ENCODE measurements at places on chromosomes 11 and 22. TPM values are rescaled to one million over a fixed set of nuclear protein-coding genes. Genes with fewer than 3 reads are reported as not detected.

GRCh38 chr11:35214792-35215193, 75.8 kb downstream of the CD44 start:
- H3K27me3 ChIP-seq = no peaks in the 10 kb centered on the region
- H3K36me3 ChIP-seq = peaks cover 19% of the 10 kb centered on the region
- no peak for DNase-seq
- H3K4me3 ChIP-seq = no peak overlapping the region

DNA sequence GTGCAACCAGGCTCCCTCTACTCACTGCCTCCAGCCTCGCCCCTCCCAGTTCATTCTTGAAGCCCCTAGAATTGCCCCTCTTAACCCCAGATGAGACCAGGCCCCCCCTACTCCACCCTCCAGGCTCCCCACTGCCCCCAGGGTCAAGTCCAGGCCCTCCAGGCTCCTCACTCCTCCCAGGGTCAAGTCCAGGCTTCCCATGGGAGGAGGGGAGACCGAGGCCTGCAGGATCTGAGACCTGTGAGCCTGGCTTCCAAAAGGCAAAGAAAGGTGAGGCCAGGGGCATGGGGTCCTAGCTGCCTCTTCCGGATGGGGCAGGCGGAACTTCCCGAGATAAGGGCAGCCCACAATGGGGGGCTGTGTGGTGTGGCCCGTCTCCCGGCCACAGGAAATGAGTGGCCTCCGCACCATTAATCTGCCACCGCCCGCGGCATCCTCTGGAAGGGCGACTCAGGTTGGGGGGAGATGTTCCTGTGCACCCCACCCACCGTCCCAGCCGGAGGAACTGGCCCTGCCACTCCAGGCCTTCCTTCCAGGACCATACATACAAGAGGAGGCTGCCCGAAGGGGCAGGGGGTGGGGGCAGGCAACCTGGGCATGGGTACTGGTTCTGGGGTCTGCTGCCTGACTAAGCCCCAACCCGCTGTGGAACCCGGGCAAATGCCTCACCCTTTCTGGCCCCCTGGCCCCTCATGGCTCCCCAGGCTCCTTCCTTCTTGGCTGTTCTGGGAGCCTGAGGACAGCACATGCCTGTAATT, 35.1 kb upstream of the WNT11 start:
- no peak overlapping the region for H3K27ac ChIP-seq
- DNase-seq = peak; percentile 21
- H3K4me3 ChIP-seq = no peak overlapping the region
- H3K4me1 ChIP-seq = no peaks in the 10 kb centered on the region
- H3K36me3 ChIP-seq = no peaks in the 10 kb centered on the region

GRCh38 chr11:118282606-118283005, 18.5 kb upstream of the MPZL2 start:
- DNase-seq = no peak
- H3K4me1 ChIP-seq = no peaks in the 10 kb centered on the region
- H3K27me3 ChIP-seq = no peaks in the 10 kb centered on the region
- no peak overlapping the region for H3K27ac ChIP-seq

DNA sequence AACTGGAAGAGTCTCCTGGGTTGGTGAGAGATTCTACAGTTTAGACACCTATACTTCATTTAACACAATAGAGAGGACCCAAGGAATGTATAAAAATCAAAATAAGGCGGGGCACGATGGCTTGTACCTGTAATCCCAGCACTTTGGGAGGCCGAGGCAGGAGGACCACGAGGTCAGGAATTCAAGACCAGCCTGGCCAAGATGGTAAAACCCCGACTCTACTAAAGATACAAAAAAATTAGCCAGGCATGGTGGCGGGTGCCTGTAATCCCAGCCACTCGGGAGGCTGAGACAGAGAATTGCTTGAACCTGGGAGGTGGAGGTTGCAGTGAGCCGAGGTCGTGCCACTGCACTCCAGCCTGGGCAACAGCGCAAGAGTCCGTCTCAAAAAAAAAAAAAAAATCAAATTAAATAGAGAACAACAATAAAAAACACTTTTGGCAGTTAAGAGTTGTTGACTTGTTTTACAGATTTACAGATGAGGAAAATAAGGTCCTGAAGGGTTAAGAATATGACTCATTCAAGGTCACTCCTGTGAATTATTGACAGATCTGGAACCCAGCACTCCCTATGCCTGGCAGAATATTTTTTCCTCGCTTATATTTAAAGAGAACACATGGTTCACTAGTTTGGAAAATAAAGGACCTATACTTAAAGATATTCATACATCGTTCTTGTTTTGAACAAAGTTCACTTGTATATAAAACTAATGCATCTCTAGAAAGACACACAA, 5.2 kb downstream of the LGR4 start:
- H3K4me1 ChIP-seq = peaks cover 7% of the 10 kb centered on the region
- no peaks in the 10 kb centered on the region for H3K27me3 ChIP-seq
- no peak overlapping the region for H3K4me3 ChIP-seq
- no peaks in the 10 kb centered on the region for H3K36me3 ChIP-seq
- DNase-seq = no peak

- no peaks in the 10 kb centered on the region for H3K4me1 ChIP-seq
- no peaks in the 10 kb centered on the region for H3K27me3 ChIP-seq
- DNase-seq = peak; percentile 36
- no peaks in the 10 kb centered on the region for H3K36me3 ChIP-seq
Observed at GRCh38 chr11:3224401-3225057, 5.9 kb upstream of the MRGPRG start.

The ACTN3 gene
- total RNA-seq = 3.0 TPM

The OR51I1 gene
- 0.42 TPM for total RNA-seq

The PDGFB gene
- total RNA-seq = 6.7 TPM
